EL (cell line): ENCODE measurements at places on chromosomes 4 and X.

GRCh38 chrX:71809886-71810285, 46.7 kb downstream of the CXorf49B start:
- DNase-seq = no peak

GRCh38 chr4:79638735-79639134, 230.7 kb upstream of the GK2 start:
- DNase-seq = no peak

- no peak for DNase-seq
Measured at GRCh38 chr4:4415107-4415805, 28.4 kb downstream of the NSG1 start.

GRCh38 chrX:39897741-39898097, 200.0 kb downstream of the BCOR start:
- DNase-seq = no peak

DNA sequence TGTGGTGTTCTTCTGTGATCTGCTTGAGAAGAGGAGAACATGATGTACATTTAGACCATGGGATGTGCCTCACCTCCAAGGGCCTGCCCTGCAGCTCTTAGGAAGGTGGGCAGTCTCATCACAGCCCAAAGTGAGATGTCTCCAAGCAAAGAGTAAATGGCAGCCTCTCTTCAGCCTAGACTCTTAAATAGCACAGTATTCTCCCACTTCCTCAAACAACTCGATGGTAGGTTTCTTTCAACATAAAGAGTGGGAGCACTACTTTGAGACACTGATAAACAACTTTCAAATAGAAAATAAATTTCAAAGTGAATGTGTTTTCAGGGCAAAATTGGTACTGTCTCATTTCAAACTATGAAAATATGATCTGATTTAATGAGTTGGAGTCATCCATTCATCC, 35.2 kb downstream of the EDNRA start:
- DNase-seq = no peak

GRCh38 chrX:11437642-11438379, 144.6 kb downstream of the AMELX start:
- peak; percentile 83 for DNase-seq

DNA sequence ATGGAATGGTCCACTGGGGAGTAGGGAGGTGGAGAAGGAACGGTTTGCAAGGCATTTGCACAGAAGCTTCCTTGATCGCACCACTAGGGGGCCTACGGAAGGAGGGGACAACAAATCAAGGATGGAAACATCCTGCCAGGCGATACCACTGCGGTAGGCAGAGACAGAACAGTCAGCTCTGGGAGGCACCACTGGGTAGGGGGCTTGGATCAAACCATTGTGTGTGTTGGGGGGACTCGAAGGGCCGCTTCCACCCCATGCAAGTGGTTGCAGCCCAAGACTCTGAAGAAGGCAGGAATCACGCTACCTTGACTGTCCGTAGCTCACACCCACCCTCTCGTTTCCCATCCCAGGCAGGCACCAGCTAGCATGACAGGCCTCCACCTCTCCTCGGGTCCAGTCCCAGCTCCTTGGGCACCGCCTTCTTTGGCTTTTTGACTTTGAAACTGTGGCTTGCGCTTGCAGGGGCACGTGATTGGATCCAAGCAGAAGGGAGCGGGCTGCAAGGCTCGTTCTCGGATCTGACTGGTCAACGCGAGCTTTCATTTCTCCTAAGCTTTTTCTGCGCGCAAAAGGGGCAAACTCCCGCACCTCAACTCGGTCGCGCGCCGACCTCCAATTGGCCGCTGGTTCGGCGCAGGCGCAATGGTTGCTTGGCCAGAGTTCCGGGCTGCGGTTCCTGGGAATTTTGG, 28.4 kb downstream of the GAGE1 start:
- no peak for DNase-seq

- DNase-seq = no peak
Measured at GRCh38 chr4:4247696-4248028, 361 bp downstream of the TMEM128 start.

- peak; percentile 15 for DNase-seq
Measured at GRCh38 chrX:17613979-17614588, 123.2 kb upstream of the SCML1 start.

DNA sequence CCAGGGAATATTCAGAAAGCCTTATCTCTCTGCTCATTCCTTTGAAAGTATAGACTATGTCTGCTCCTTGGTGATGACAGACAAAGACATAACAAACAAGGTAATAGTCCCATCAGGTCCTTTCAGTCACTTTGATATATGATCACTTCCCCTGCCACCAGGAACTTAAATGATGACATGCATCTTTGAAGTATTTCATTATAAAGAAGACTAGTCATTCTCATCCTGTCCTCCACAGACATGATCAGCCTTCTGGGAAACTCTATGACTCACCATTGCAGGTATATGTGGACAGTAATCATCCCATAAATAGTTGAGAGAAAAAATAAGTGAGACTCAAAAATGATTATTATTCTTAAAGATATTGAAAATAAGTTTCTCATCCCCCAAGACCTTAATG, 117.5 kb upstream of the VCX2 start:
- no peak for DNase-seq

DNA sequence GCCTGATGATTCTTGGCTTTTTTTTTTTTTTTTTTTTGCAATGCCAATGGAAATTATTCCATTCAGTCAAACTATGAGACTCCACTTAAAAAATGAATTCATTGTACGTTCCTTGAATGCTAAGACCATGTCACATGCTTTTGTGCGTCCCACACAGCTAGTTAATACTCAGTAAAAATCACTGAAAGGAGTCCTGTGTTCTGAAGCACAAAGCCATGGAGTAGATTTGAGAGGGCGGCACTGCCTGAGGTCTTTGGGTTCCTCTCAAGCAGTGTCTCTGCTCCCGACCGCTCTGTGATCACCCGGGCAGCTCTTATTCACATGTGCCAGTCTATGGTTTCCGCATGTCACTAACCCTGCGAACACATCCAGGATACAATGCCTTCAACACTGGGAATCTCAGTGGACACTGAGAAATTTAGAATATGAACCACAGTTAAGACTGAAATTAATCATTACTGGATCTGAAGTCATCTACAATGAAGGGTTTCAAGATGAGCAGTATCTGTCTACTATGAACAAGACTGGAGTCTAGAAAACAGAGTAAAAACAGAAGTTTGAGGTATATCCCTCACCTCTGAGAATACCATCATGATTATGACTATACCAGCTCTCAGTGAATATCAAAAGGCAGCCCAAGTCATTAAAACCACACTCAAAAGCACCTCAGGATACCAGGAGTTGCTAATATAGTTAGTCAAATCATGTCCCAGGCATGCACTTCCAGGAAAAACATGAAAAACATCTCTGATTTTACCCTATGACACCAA, 193.0 kb downstream of the MGST2 start:
- DNase-seq = no peak

GRCh38 chr4:76821641-76822040, 76.3 kb downstream of the SOWAHB start:
- DNase-seq = no peak

DNA sequence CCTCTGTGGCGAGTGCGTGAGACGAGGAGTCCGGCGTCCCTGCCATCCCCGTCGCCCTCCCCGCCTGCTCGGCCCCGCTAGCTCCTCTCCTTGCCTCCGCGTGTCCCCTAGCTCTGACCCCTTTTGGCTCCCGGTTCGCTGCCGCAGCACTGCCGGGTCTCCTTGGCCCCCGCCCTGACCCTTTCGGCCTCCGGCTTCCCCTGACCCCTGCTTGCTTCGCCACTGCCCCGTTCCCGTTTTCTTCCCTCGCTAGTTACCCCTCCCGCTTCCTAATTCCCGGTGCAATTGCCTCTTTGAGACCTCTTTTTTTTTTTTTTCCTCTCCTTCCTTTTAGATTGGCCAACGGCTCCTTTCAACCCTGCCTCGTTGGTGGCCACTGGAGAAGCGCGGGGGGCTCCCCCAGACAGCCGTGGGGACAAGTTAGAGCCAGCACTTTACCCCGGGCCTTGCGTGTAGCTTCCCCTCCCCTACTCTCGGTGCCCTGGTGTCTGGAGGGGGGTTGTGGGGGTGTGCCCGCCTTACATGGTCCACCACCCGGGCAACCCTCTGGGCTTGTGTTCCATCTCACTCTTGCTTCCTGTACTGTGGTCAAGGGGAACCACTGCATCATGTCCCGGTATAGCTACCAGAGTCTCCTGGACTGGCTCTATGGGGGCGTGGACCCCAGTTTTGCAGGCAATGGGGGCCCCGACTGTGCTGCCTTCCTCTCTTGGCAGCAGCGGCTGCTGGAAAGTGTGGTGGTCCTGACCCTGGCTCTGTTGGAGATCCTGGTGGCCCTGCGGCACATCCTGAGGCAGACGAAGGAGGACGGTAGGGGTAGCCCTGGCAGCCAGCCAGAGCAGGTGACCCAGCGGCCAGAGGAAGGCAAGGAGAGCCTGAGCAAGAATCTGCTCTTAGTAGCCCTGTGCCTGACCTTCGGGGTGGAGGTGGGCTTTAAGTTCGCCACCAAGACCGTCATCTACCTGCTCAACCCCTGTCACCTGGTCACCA, 548 bp downstream of the TMEM164 start:
- DNase-seq = no peak

- DNase-seq = no peak
Measured at GRCh38 chr4:184348311-184349233, 125.8 kb downstream of the IRF2 start.

GRCh38 chr4:18343581-18343980, 322.0 kb upstream of the LCORL start:
- DNase-seq = no peak

DNA sequence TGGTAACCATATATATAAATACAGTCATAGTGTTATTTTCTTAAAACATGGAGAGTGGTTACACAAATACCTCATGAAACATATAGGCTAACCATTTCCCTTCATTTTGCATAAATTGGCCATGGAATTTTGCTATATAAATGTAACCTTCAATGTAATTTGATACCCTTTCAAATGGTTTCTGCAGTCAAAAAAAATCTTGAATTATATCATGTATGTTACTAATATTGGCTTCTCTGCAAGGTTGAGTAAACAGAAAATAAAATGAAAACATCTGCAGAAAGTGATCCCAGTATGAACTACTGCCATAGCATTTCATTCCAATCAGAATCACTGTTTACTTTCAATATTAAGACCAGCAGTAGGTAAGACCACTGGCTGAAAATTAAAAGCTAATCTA, 1165.9 kb upstream of the TENM3 start:
- DNase-seq = no peak

GRCh38 chr4:153421941-153422340, 44.2 kb upstream of the TMEM131L start:
- DNase-seq = no peak

- DNase-seq = peak; percentile 3
Measured at GRCh38 chr4:182778222-182778982, 138.8 kb downstream of the DCTD start.

DNA sequence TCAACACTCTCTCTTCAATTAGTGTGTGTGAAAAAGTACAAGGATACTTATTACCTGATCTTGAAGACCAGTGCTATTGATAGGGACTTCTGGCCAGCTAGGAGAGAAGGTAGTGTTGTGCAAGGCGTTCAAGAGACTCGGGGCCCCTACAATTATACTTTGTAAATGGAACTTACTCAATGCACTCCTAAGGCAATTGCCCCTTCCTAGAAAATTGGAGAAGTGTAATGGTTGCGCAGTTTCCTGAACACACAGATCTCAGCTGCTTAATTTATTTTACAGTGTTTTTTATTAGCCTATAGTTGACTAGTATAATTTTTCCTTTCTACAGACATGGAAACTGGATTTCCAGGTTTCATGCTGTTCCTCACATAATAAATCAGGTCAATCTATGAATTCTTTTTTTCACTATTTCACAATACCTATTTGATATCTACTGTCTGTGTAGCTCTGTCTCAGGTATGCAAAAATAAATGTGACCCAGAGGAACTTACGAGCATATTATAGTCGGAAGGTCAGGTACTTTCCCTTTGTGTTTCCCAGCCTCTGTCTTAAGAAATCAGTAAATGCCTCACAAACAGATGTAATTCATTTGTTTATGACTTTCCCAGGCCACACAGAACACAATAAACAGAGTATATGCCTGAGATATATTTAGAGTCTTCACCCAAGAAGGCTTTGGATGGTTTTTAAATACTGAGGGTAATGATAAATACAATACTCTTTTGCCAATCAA, 89.1 kb upstream of the TET2 start:
- no peak for DNase-seq

DNA sequence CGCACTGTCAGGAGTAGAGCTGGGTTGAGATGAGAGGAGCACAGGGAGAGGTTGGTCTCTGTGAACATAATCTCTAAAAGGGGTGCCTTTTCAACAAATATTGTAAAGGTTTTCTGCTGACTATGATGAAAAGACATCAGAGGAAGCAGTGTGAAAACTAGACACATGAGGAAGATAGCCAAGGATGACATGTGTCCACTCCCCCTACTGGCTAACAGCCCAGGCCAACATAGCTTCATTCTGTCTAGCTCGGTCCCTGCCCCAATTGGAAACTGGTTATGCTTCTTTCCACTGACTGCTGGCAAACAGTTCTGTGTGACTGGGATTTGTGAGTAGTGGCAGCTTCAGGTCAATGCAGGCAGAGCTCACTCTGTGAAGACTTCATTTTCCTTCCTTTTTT, 115.4 kb upstream of the ESX1 start:
- DNase-seq = peak; percentile 10

DNA sequence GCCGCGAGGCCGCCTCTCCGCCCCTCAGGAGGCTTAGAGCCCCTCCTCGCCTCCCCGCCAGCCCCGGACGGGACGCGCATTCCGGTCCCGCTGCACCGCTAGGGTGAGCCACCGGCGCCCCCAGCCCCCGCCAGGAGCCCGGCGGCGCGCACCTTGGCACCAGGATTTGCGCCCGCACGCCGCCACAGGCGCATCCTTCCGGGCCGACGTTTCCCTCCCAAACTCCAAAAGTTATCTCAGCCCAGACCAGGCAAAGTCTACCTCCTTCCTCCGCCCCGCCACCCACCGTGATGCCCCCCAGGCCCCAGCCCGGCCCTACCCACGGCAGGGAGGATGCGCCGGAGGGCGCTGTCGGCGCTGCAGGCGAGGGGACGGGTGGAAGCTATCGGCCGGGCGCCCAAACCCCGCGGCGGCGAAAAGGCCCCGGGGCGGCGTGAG, 538 bp downstream of the SCML2 start:
- DNase-seq = no peak

GRCh38 chr4:95263391-95263790, 285.4 kb downstream of the UNC5C start:
- DNase-seq = no peak

DNA sequence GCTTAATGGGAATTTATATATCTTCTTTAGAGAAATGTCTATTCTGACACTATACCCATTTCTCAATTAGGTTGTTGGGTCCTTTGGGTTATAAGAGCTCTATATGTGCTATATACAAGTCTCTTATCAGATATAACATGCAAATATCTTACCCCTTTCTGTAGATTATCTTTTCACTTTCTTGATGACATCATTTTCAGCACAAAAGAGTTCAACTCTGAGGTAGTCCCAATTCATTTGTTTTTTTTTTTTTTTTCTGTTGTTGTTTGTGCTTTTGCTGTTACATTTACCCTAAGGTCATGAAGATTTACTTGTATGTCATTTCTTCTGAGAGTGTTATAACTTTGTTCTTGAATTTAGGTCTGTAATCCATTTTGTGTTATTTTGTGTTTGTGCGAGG, 326.4 kb downstream of the CENPC start:
- DNase-seq = no peak
